ENCODE measurements at places on chromosomes 3 and 15.

DNA sequence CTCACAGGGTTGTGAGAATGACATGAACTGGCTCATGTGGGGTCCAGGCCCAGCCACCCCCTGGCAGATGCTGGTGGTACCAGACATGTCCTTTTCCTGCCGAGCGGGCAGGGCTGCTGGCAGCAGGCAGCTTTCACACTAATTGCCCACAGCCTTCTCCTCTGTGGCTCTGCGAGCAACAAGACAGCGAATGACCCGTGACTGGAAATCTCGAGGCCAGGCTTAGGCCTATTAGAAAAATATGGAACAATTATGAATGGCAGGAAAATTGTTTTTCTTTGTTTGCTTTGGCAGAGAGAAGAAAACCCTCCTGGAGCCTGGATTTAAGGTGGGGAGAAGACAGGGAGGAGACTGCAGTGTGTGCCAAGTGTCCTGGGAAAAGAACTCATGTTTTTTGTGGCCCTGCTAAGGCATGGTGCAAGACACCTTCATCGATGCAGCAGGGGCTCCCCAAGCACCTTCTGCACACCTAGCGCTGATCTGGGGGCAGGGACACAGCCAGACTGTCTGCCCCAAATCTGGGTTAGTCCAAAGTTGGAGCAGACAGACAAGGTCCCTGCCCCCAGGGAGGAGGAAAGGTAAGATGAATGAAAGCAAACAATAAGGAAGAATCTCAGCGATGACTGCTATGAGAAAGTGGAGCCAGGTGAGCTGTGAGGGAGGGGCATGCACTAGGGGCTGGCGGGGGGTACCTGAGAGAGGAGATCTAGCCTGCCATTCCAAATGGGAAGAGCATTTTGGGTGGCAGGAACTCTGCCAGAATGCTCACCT lies 193.8 kb upstream of the TLE3 start:
- no peaks in the 10 kb centered on the region for H3K36me3 ChIP-seq
- DNase-seq = no peak
- no peaks in the 10 kb centered on the region for H3K4me1 ChIP-seq
- H3K27ac ChIP-seq = no peak overlapping the region
- no peaks in the 10 kb centered on the region for H3K27me3 ChIP-seq

DNA sequence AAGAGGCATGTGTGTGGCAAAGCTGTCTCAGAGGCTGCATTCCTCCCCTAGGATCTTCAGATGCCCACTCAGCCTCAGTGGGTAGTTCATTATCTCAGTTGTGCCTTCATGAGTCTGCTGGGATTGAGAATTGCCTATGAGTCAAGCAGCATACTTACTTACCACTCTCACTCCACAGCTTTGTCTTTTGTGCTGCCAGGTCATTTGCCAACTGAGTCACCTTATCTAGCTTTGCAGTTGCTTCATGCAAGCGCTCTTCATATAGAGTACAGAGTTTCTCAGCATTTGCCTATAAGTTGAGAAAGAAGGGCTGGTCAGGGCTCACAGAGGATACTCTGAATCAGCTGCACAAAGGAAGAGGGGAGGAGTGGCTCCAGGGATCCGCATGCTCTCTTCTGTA lies 89.5 kb downstream of the MYH15 start:
- H3K27me3 ChIP-seq = no peaks in the 10 kb centered on the region
- H3K4me3 ChIP-seq = no peak overlapping the region
- no peak overlapping the region for H3K27ac ChIP-seq
- no peak for DNase-seq
- no peaks in the 10 kb centered on the region for H3K36me3 ChIP-seq

DNA sequence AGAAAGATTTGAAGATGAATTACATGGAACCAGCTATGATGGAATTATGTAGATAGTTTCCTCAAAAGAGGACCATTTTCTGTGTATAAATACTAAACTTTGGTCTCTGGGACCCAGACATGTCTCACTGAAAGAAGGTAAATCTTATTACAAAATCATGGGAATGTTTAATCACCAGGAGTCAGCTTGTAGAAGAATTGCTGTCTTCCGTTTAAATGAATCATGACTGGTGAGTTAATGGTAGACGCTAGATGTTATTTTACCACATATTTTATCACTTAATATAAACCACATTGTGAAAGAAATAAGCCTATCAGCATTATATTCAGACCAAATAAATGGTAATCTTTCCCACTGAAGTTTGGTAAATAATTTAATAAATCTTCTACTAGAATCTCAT lies 322.3 kb upstream of the SUCLG2 start:
- no peaks in the 10 kb centered on the region for H3K4me1 ChIP-seq
- no peaks in the 10 kb centered on the region for H3K27me3 ChIP-seq
- H3K27ac ChIP-seq = no peak overlapping the region
- H3K36me3 ChIP-seq = no peaks in the 10 kb centered on the region

DNA sequence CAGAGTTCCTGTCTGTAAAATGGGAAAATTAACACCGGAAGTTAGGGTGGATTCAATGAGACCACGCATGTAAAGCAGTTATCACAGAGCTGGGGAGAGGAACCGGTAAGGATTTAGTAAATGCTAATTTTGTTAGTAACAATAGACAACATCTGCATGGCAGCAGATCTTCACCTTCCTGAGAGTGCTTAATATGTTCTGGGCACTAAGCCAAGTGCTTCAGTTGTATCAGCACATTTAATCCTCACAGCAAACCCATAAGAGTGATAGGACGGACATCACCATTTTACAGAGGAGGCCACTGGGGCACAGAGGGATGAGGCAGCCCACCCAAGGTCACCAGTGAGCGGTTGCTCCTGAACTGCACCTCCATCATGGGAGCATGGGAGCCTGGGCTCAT lies 189.4 kb downstream of the WNT5A start:
- DNase-seq = no peak
- H3K36me3 ChIP-seq = no peaks in the 10 kb centered on the region
- no peak overlapping the region for H3K4me3 ChIP-seq
- H3K27ac ChIP-seq = no peak overlapping the region

- H3K4me1 ChIP-seq = no peaks in the 10 kb centered on the region
- H3K27ac ChIP-seq = no peak overlapping the region
- H3K27me3 ChIP-seq = no peaks in the 10 kb centered on the region
- no peak overlapping the region for H3K4me3 ChIP-seq
- no peaks in the 10 kb centered on the region for H3K36me3 ChIP-seq
- DNase-seq = no peak
These were observed 19.1 kb downstream of the KBTBD8 start for GRCh38 chr3:67017211-67017610.

DNA sequence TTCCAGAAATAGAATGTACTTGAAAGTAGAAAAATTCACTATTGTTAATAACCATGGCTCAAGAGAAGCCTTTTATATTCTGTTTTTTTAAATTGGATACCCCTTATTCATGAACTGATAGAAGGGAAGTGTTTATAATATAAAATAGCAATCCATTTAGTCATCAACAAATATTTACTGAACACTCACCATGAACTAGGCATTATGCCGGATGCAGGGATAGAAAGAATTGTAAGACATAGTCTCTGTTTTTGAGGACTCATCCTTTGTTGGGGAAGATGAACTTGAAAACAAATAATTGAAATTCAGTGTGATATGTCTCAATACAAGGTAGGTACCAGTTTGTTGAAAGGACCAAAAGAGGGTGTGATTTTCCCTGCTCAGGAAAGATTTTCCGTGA lies 160.9 kb upstream of the SATB1 start:
- no peak overlapping the region for H3K27ac ChIP-seq
- peaks cover 8% of the 10 kb centered on the region for H3K4me1 ChIP-seq
- DNase-seq = no peak

DNA sequence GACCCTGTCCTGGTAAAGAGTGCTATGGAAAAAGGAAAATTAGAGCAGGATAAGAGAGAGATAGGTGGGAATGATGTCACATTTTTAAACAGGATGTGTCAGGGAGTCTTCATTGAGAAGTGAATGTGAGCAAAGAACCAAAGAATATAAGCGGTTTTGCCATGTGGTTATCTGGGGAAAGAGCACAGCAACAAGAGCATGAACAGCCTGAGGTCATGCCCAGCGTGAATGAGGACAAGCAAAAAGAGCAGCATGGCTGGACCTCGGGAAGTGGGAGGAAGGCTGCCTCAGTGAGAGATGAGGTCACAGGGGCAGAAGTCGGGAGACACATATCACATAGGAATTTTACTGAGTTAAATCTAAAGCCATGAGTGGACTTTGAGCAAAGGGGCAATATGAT lies 82.8 kb upstream of the HES1 start:
- H3K4me1 ChIP-seq = no peaks in the 10 kb centered on the region
- no peaks in the 10 kb centered on the region for H3K36me3 ChIP-seq
- no peak for DNase-seq

GRCh38 chr3:69145688-69146087 lies 23.3 kb upstream of the LMOD3 start:
- no peak overlapping the region for H3K27ac ChIP-seq
- H3K4me3 ChIP-seq = no peak overlapping the region
- H3K27me3 ChIP-seq = no peaks in the 10 kb centered on the region
- no peak for DNase-seq
- H3K36me3 ChIP-seq = no peaks in the 10 kb centered on the region

DNA sequence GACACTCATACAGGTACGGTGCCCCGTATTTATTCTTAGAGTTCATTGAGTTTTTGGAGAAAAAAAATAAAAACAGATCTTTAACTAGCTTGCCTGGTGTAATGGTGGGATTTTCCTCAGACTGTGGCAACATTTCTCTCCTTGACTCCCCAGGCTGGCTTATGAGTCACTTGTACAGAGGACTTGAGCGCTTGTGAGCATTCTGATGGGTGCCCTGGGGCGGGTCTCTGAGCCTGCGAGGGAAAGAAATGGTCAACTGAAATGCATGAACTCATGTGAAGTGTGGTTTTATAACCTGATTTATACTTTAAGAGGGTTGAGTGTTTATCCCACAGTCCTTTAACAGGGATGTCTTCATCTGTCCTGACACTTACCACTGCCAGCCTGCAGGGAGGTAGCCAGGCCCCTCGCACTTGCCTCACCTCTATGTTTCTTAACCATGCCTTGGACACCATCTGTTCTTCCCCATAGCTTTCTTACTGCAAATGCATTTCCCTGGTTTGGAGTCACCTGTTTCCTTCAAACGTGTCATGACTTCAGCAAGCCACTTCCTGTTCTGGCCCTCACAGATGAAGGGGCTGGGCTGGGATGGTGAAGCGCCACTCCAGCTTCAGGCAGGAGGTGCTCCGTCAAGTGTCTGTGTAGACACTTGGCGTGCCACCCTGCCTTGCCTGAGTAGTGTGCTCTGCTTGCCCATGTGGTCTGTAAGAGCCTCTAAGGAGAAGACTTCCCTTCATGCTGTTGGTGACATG lies 118.7 kb downstream of the PDE8A start:
- no peaks in the 10 kb centered on the region for H3K4me1 ChIP-seq
- no peaks in the 10 kb centered on the region for H3K36me3 ChIP-seq
- no peak overlapping the region for H3K4me3 ChIP-seq
- DNase-seq = no peak
- H3K27ac ChIP-seq = no peak overlapping the region

GRCh38 chr3:64644483-64644882 lies 43.3 kb downstream of the ADAMTS9 start:
- no peak overlapping the region for H3K4me3 ChIP-seq
- no peaks in the 10 kb centered on the region for H3K27me3 ChIP-seq
- DNase-seq = no peak
- no peak overlapping the region for H3K27ac ChIP-seq
- no peaks in the 10 kb centered on the region for H3K4me1 ChIP-seq
- no peaks in the 10 kb centered on the region for H3K36me3 ChIP-seq

Data from T-cell (primary cell).